ENCODE measurements at places on chromosomes 3 and 15.

GRCh38 chr15:38662033-38662802 is 97.6 kb upstream of the RASGRP1 start:
- no peak for DNase-seq

DNA sequence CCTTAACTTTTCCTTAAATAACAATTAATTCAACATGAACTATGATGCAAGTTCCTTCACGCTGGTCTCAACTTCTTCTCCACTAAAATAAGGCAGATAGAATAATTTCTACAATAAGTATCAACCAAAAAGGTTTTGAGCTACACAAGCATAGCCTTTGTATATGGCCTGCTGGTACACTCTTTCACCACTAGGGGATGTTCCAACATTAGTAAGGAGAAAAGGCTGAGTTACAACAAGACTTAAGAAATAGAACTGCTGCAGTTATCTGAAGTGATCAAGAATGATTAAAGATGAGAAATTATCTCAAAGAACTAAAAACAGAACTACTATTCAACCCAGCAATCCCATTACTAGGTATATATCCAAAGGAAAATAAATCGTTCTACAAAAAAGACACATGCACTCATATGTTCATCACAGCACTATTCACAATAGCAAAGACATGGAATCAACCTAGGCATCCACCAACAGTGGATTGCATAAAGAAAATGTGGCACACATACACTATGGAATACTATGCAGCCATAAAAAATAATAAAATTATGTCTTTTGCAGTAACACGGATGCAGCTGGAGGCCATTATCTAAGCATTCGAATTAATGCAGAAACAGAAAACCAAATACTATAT is 14.4 kb downstream of the ATP13A3 start:
- DNase-seq: no peak

GRCh38 chr3:58608648-58609047 is 31.5 kb upstream of the FAM107A start:
- DNase-seq: no peak

- DNase-seq: no peak
These were observed 131.2 kb upstream of the TGFBR2 start for GRCh38 chr3:30475038-30475808.

- DNase-seq: no peak
These were observed 4.4 kb downstream of the GPR27 start for GRCh38 chr3:71758091-71758490.

DNA sequence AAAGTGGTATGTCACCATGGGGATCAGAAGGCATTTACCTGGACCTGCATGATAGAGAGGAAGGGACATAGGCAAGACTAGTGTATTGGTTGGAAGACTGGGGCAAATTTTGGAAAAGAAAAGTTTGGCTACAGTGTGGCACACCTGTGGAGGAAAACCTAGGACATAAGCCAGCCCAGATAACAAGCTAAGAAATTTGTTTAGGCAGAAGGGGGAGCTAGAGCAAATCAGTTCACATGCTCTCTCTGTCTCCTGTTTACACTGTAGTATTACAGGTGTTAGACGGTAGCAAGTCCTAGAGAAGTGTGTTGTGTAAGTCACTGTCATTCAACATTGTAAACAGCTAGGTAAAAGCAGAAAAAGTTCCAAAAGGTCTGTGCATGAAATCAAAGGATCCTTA is 11.9 kb upstream of the ALDH1A2 start:
- no peak for DNase-seq

GRCh38 chr3:194315965-194316361 is 35.2 kb downstream of the CPN2 start:
- DNase-seq: no peak

All from activated CD8-positive, alpha-beta memory T cell treated with anti-CD3 and anti-CD28 coated beads for 1 hour (primary cell).